ENCODE measurements at places on chromosomes 7 and 10.

DNA sequence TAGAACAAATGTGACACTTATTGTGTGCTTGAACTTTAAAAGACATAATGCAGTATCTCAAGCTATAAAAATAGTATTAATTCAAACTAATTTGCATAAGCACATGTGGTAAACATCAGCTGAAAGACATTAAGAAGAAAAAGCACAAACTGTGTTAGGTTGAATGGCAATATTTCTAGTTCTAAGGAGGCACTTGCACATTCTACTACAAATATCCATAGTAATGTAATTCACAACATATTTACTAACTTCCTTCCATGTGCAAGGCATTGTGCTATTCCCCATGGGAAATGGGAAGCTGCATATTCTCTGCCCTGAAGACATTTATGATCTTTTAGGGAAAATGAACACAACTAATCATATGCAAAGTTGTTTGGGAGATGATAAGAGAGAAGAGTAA lies 80.2 kb upstream of the SLC13A1 start:
- no peak for DNase-seq

- DNase-seq, result no peak
These were observed 70.7 kb downstream of the PRKAG2 start for GRCh38 chr7:151806204-151806603.

- no peak for DNase-seq
These were observed 365.4 kb downstream of the THSD7A start for GRCh38 chr7:11466517-11467105.

DNA sequence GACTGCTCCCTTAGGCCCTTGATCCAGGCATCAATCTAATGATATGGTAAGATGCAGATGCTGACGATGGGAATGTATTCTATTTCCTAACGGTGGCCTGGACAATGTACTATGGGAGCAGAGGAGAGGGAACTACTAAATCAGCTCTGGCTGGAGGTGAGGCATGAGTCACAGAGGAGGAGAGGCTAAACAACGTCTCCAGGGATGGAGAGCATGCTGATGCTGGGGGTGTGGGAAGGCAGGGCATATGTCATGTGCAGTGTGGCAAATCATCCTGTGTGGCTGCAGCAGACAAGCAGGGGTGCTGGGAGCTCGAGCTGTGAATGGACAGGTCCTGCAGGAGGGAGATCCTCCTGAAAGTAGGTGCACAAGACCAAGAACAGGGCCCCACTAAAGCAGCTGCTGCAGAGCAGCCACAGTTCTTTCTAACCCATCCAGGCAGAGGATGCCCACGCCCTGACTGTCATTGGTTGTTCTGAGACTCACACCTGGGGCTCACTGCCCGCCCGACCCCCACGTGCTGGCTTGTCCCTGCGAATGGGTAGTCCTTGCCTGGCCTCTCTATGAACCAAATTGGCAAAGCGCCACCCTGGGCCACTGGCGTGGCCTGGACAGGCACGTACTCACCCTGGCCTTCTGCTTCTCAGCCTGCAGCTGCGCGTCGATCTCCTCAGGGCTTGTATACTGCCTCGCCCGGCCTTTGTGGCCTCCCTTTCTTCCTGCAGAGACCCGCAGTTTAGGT lies 4.0 kb downstream of the PDAP1 start:
- no peak for DNase-seq

GRCh38 chr10:125062914-125063230 lies 97.5 kb downstream of the CTBP2 start:
- DNase-seq, result no peak

DNA sequence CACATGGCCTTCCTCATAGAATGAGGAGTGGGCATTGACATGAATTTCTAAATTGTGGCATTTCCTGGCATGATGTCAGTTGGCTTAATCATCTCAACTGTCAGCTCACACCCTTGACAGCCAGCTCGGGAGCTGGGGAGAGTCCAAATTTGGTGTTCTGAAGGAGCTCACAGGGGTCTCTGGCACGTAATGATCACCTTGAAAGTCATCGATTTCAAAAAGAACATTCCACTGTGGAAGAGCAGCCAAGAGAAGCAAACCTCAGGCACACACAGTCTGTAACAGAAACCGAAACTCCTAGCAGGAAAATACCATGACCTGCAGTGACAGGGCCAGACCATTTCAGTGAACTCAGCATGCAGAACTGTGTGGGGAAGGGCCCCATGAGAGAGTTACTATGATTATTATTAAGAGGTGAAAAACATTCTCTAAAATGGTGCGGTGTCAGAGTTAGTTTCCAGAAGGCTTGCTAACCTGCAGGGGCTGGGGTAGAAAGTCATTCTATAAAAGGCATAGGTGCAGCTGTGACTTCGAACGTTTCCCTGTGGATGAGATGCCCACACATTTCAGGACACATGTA lies 26.4 kb upstream of the KLF6 start:
- no peak for DNase-seq

- DNase-seq, result no peak
These were observed 3.7 kb downstream of the METTL27 start for GRCh38 chr7:73838642-73839041.

- DNase-seq, result no peak
These were observed 22.5 kb upstream of the ADRB1 start for GRCh38 chr10:114021154-114021553.

DNA sequence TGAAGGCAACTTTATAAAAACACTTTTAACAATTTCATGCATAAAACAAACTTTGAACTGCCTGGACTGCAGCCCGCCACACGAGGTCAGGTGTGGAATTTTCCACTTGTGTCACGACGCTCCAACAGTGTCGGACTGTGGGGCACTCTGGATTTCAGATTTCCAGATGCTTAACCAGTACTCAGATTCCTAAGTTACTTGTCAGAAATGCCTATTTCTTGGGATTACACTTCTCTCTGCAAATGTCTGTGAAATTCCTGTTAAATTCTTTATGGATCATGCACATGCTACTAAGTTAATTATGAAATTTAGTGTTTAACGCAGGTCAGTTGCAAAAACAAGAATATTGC lies 473 bp upstream of the GPER1 start:
- DNase-seq, result no peak

GRCh38 chr10:102691285-102692066 lies 22.7 kb downstream of the ARL3 start:
- no peak for DNase-seq

GRCh38 chr10:2886662-2887061 lies 180.7 kb upstream of the PFKP start:
- DNase-seq, result no peak

- no peak for DNase-seq
These were observed 467.0 kb upstream of the AKR1E2 start for GRCh38 chr10:4359003-4359402.

GRCh38 chr10:24694086-24694485 lies 29.6 kb downstream of the ARHGAP21 start:
- no peak for DNase-seq

DNA sequence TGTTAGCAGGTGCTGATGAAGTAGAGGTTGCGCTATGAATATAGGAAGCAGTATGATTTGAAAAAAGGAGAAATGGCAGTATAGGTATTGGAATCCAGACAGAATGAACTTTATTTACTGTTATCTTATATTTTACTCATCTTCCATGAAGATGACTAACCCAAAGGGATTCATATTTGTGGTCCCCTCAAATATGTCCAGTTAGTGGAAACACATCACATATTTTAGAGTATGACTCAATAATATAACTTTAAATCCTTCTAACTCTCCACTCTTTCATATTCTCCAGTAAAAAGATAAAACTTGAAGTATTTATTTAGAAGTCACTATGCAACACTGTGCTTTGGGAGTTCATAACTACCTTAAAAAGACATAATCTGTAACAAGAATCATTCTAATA lies 286.5 kb upstream of the LRRTM3 start:
- DNase-seq, result no peak

GRCh38 chr7:99860281-99861127 lies 16.3 kb downstream of the OR2AE1 start:
- no peak for DNase-seq

DNA sequence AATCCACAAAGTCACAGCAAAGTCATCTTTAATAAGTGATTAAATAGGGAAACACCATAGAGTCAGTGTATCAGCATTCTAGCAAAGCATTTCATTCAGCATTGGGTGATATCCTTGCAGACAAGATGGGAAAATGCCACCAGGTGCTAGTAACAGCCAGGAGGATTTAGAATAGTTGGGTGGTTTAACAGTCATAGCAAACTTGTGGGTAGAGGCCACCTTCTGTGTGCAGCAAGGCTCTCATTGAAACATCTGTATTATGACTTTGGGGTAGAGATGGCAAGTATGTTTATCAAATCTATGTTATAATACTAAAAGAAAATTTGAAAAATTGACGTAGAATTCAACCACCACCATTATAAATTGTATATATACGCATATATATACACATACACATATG lies 26.4 kb upstream of the ADO start:
- no peak for DNase-seq

DNA sequence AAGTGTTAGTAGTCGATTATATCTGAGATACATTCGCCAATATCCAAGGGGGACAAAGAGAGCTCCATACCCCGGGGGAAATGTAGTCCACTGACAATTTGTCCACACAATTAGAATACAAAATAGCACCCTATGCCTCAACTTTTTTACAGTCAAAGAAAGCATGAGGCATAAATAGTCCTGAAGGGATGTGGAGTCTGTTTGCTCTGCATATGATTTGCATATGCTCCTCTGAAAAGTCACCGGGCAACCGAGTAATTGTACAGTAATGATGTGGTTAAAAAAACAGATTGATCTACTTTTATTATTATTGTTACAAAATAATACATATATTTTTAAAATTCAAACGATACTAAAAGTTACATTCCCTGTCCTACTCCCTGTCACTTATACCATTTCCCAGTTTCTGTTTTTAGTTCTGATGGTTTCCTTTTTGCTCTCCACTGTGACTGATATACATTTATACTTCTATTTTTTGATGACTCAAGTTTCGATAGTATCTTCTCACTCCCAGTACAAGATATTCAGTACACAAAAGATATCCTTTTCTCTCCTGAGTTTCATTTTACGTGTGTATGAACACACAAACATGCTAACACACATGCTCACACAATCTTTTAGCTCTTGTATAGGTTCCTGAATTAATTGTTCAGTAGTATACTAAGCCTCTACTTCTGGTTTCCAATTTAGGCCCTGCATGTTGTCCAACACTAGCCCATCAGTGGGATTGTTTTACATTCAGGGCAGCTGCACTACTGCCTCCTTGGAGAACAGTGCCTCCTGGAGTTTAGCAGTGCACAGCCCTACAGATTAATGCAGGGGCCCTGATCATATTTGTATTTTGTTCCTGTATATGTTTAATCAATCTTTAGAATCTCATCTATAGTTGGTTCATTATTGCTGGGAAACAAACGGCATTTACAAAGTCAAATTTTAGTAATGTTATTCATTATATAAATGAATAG lies 130.9 kb downstream of the TES start:
- no peak for DNase-seq

GRCh38 chr7:155694851-155695250 lies 50.4 kb downstream of the RBM33 start:
- no peak for DNase-seq

- DNase-seq, result peak; percentile 63
These were observed 1.9 kb upstream of the PLAU start for GRCh38 chr10:73908853-73909539.

- DNase-seq, result peak; percentile 31
These were observed 8.2 kb downstream of the TFR2 start for GRCh38 chr7:100632951-100633717.

- DNase-seq, result no peak
These were observed 68.8 kb downstream of the RAPGEF5 start for GRCh38 chr7:22288202-22288601.

GRCh38 chr10:12733271-12733670 lies 268.2 kb downstream of the CCDC3 start:
- DNase-seq, result no peak

DNA sequence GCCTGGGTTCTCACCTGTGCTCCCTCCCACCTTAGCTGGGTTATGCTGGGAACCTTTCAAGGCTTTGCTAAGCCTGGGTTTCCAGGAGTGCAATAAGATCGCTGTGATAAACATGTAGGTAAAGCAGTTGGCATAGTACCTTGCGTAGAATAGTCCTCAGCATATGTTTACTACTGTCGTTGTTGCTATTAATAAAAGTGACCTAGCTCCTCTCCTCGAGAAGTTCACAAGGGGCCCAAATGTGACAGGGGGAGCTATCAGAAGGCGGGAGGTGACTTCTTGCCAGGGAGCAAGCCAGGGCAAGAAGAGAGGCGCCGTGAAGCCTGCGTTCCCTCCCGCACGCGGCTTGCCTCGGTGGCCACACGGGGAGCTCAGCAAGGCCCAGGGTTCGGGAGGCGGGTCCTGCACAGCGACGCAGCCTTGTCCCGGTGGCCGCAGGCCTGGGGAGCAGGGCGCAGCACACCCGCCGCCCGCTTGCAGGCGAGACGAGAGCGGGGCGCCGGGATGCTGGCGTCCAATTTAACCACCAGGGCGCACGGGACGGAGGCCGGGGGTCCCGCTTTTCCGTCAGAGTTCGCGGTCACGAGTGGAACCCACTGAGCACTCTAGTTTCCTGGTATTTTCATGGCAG lies 106.2 kb downstream of the SNX10 start:
- DNase-seq, result no peak

- no peak for DNase-seq
These were observed 7.1 kb upstream of the KCNMA1 start for GRCh38 chr10:77644557-77645243.

DNA sequence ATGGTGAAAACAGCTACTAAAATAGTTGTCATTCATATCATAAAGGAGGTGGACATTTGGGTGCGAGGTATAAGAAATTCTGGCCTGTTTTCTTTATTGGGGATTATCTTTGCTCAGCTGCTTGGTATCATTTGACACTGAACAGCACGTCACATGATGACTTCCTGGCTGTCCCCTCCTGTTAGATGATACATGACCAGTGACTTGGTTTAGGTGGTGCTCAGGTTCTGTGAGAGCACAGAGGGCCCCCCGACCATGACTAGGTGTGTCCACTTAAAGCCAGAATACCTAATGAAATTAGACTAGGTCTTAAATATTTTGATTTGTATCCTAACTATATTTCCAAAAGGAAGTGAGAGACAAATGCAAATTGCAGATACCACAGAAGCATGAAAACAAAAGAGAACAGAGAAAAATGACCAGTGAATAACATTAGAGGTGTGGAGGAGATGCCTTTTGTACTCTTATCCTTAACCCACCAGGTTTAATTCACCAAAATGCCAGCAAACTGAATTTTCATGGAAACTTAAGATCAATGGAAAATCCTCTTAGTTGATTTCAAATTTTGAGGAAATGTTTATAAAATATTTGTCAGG lies 50.6 kb upstream of the GJD4 start:
- no peak for DNase-seq

DNA sequence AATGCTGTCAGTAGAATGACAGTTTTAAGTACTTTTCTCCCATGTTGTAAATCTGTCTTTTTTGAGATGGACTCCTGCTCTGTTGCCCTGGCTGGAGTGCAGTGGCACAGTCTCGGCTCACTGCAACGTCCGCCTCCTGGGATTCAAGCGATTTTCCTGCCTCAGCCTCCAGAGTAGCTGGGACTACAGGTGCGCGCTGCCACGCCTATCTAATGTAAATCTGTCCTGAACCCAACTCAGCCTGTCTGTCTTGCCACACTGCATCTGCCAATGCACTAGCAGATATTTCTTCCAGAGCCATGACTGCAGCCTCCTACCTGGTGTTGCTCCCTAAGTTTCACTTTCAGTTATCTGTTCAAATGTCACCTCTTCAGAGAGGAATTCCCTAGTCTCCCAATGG lies 264.1 kb downstream of the PHF14 start:
- no peak for DNase-seq

- no peak for DNase-seq
These were observed 14.6 kb downstream of the CHRM2 start for GRCh38 chr7:136883046-136883445.

All from stimulated activated CD8-positive, alpha-beta memory T cell treated with anti-CD3 and anti-CD28 coated beads, Interleukin-4, amount 100 ng/mL, for 4 hours (primary cell).